Activated naive CD8-positive, alpha-beta T cell treated with anti-CD3 and anti-CD28 coated beads, Interleukin-2, amount 10 ng/mL, durations not matched to agents 7 days and 5 days (primary cell): ENCODE measurements at places on chromosomes 6 and 20. TPM values are rescaled to one million over a fixed set of nuclear protein-coding genes. Genes with fewer than 3 reads are reported as not detected.
A peak's percentile ranks its signal among the peaks of the same experiment; 100 is the strongest.

GRCh38 chr20:62236200-62236599 lies 2.1 kb upstream of the OSBPL2 start:
- no peaks in the 10 kb centered on the region for H3K27me3 ChIP-seq
- H3K27ac ChIP-seq = no peak overlapping the region
- peaks cover 15% of the 10 kb centered on the region for H3K4me1 ChIP-seq
- H3K36me3 ChIP-seq = no peaks in the 10 kb centered on the region
- no peak overlapping the region for H3K4me3 ChIP-seq
- no peak for DNase-seq

The NFATC2 gene
- total RNA-seq = 62.3 TPM

GRCh38 chr6:169957351-169957963 lies 206.0 kb downstream of the ERMARD start:
- DNase-seq = peak; percentile 24
- H3K4me3 ChIP-seq = no peak overlapping the region
- peaks cover 18% of the 10 kb centered on the region for H3K4me1 ChIP-seq
- peaks cover 22% of the 10 kb centered on the region for H3K27me3 ChIP-seq

DNA sequence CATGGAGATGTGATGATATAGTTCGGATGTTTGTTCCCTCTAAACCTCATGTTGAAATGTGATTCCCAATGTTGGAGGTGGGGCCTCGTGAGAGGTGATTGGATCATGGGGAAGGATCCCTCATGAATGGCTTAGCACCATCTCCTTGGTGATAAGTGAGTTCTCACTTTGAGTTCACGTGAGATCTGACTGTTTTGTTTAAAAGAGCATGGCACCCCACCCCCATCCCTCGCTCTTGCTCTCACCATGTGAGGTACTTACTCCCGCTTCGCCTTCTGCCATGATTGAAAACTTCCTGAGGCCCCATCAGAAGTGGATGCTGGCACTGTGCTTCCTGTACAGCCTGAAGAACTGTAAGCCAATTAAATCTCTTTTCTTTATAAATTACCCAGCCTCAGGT lies 10.9 kb downstream of the SLC32A1 start:
- H3K36me3 ChIP-seq = no peaks in the 10 kb centered on the region
- no peak overlapping the region for H3K4me3 ChIP-seq

- H3K27ac ChIP-seq = no peak overlapping the region
- peaks cover 6% of the 10 kb centered on the region for H3K27me3 ChIP-seq
- DNase-seq = no peak
- H3K4me3 ChIP-seq = no peak overlapping the region
Measured at GRCh38 chr6:1062786-1063545, 248.9 kb upstream of the FOXQ1 start.

The STX11 gene
- total RNA-seq = 11.1 TPM

The ERVFRD-1 gene
- not detected for total RNA-seq

The GSTA3 gene
- total RNA-seq = not detected

DNA sequence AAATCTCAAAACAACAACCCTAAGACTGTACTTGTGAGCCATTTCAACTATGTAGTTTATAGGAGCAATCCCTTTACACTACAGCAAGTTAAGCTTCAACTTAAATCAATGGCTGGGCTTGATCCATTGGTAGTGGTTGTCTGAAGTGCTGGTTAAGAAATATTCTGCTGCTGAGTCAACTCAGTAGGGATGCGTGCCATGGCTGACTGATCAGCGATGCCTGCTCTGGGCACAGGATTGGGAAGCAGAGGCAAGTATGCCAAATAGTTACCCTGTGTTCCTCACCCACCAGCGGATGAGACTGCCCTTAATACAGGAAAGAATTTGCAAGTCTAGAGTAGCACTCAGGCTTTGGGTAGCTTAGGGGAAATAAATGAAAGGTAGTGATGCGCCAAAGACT lies 41.5 kb downstream of the GCM1 start:
- H3K4me3 ChIP-seq = no peak overlapping the region
- no peaks in the 10 kb centered on the region for H3K27me3 ChIP-seq
- no peak for DNase-seq
- peaks cover 12% of the 10 kb centered on the region for H3K4me1 ChIP-seq
- peaks cover 4% of the 10 kb centered on the region for H3K36me3 ChIP-seq
- no peak overlapping the region for H3K27ac ChIP-seq

The UBE2C gene
- 153 TPM for total RNA-seq

- H3K27me3 ChIP-seq = no peaks in the 10 kb centered on the region
- DNase-seq = no peak
- no peaks in the 10 kb centered on the region for H3K36me3 ChIP-seq
- no peak overlapping the region for H3K27ac ChIP-seq
- H3K4me3 ChIP-seq = no peak overlapping the region
- no peaks in the 10 kb centered on the region for H3K4me1 ChIP-seq
Measured at GRCh38 chr20:61835301-61835700, 230.4 kb downstream of the TAF4 start.

DNA sequence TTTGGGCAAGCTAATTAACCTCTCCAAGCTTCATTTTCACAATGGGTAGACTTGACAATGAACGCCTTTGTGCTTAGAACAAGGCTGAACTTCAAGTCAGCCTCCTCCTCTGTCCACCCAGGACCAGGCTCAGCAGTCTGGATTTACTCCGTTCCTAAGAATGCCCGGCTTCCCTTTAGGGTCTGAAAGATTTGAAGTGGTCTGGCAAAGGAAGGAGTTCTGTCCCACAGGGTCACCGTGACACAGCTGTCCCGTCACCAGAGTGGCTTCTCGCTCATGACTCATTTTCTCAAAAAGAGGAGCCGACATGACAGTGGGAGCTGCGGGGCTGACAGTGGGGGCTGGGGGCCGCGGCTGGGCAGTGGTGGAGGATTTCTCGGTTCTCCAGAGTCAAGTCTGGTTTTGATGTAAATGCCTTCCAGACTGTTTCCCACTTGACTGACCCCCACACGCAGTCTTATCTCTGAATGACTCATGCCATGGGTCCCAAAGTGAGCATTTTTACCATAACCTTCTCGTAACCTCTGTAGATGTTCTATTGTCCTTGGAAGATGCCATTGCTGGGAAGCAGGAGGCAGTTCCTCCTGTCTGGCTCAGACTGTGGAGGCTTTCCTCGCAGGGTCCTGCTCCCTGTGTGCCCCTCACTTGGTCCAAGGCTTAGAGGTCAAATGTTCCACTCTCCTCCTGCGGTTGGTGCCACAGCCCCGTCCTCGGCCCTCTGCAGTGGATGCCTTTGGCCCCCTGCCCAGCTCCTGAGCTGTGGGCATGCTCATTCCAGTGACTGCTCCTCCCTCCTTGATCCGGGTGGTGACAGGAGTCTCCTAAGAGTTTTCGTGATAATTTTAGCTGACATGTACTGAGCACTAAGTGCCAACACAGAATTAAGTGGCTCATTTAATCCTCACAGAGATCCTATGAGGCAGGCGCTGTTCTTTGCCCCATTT lies 253.1 kb downstream of the FNDC1 start:
- no peaks in the 10 kb centered on the region for H3K27me3 ChIP-seq
- no peak for DNase-seq
- H3K27ac ChIP-seq = no peak overlapping the region
- H3K36me3 ChIP-seq = no peaks in the 10 kb centered on the region
- no peaks in the 10 kb centered on the region for H3K4me1 ChIP-seq
- H3K4me3 ChIP-seq = no peak overlapping the region

The PAK5 gene
- total RNA-seq = not detected

GRCh38 chr20:58432186-58432954 lies 43.3 kb downstream of the VAPB start:
- H3K4me1 ChIP-seq = peaks cover 37% of the 10 kb centered on the region
- no peaks in the 10 kb centered on the region for H3K27me3 ChIP-seq
- no peak overlapping the region for H3K27ac ChIP-seq
- H3K4me3 ChIP-seq = no peak overlapping the region
- no peak for DNase-seq

The MICB gene
- 41.5 TPM for total RNA-seq

The KIF6 gene
- not detected for total RNA-seq

DNA sequence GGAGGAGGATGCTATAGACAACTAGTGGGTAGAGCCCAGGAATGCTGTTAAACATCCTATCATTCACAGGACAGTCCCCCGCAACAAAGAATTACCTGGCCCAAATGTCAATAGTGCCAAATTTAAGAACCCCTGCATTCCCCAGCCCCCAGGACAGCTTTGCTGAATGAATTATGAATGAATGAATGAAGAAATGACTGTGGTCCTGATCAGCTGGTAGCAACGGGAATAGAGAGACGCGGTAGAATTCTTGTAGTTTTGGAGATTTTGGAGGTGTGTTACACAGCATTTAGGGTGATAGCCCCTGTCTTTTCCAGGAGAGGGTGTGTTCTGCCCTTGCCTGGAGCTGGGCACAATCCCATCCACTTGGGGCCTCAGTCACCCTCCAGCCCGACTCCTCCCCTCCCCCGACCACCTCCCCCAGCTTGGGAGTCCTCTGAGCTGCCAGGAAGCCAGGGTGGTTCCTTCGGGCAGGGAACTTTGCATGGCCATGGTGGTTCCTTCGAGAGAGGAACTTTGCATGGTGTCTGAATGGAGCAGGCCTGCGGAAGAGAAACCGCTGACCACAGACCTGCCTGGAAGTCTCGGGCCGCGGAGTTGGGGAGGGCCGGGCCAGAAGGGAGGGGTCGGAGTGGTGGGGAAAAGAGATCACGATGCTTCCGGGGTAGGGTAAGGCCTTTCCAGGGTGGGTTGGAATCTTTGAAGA lies 1.0 kb upstream of the HCK start:
- H3K4me3 ChIP-seq = peak overlapping the region; percentile 54
- H3K36me3 ChIP-seq = no peaks in the 10 kb centered on the region
- DNase-seq = no peak

The HTR1B gene
- total RNA-seq = not detected

The BICRAL gene
- total RNA-seq = 29.6 TPM

The EYS gene
- not detected for total RNA-seq

DNA sequence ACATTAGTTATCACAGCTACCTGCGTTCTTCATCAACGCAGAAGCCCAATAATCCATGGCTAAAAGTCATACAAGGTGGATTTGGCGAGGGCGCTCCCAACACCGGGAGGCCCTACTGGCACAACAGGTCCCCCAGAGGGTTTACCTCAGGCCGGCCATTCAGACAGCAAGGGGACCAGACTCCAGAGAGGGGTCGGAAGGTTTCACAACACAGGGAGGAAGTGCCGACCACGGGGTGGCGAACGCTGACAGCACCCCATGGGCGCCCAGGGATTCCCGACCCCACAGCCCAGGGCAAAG lies 1515.9 kb upstream of the DEFB115 start:
- H3K27ac ChIP-seq = no peak overlapping the region
- no peaks in the 10 kb centered on the region for H3K4me1 ChIP-seq

DNA sequence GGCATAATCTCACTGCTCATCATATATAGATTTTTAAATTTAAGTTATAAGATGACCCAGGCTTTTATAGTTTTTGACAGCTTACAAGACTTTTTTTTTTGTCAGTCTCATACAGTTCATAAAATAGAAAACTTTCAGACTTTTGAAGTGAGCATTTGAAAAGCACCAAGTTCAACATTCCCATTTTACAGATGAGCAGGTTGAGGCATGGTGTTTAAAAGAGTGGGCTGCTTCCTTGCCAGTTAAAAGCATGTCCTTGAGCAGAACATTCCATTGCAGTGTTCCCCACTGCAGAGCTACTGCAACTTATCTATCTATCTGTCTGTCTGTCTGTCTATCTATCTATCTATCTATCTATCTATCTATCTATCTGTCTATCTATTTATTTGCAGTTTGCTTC lies 86.8 kb downstream of the GFRA4 start:
- peaks cover 3% of the 10 kb centered on the region for H3K36me3 ChIP-seq
- H3K27ac ChIP-seq = no peak overlapping the region
- no peak overlapping the region for H3K4me3 ChIP-seq
- peaks cover 6% of the 10 kb centered on the region for H3K4me1 ChIP-seq
- H3K27me3 ChIP-seq = no peaks in the 10 kb centered on the region

The WFDC2 gene
- not detected for total RNA-seq

The XPO5 gene
- 46.1 TPM for total RNA-seq

DNA sequence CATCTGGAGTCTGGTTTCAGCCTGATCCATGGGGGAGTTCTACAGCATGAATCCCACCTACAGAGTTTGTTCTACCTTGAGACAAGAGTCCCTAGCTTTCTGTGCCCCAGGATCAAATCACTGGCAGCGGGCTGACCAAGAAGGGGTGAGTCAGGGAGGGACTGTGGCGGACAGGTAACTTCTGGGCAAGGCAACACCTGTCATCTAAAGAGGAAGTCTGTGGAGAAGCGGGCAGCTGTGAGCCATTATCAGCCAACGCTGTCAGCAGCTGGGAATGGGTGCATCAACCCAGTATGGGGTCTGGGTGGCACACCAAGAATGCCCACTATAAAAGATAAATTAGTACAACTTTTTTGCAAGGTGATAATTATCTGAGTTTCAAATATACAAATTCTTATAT lies 45.9 kb downstream of the UBE3D start:
- no peaks in the 10 kb centered on the region for H3K4me1 ChIP-seq
- H3K27ac ChIP-seq = no peak overlapping the region
- peaks cover 24% of the 10 kb centered on the region for H3K36me3 ChIP-seq
- H3K27me3 ChIP-seq = no peaks in the 10 kb centered on the region

- no peak overlapping the region for H3K4me3 ChIP-seq
- no peak for DNase-seq
- H3K27ac ChIP-seq = no peak overlapping the region
- no peaks in the 10 kb centered on the region for H3K4me1 ChIP-seq
- H3K27me3 ChIP-seq = peaks cover 18% of the 10 kb centered on the region
- no peaks in the 10 kb centered on the region for H3K36me3 ChIP-seq
Measured at GRCh38 chr6:40290816-40291215, 296.3 kb downstream of the LRFN2 start.

- peak overlapping the region; percentile 23 for H3K4me3 ChIP-seq
- peaks cover 13% of the 10 kb centered on the region for H3K27me3 ChIP-seq
- no peak overlapping the region for H3K27ac ChIP-seq
- no peak for DNase-seq
- peaks cover 17% of the 10 kb centered on the region for H3K4me1 ChIP-seq
Measured at GRCh38 chr6:35148167-35148741, 7.1 kb upstream of the TCP11 start.

DNA sequence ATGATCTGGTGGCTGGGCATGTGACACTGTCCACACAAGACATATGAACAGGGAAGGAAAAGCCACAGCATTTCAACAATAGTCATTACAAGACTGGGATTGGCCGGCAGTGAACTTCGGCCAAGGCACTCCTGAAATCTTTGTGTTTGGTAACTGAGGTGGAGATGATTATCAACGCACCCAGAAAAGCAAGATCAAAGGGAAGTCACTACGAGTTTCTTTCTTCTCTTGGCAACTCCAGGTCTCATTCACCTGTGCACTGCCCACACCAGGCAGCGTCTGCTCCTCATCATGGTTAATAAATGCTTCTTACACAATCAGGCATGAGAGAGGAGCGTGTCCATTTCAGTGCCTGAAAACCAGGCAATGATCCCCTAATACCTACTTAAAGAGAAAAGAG lies 20.5 kb upstream of the FOXC1 start:
- peaks cover 21% of the 10 kb centered on the region for H3K27me3 ChIP-seq
- no peak for DNase-seq
- H3K4me1 ChIP-seq = no peaks in the 10 kb centered on the region
- H3K4me3 ChIP-seq = no peak overlapping the region
- no peaks in the 10 kb centered on the region for H3K36me3 ChIP-seq

DNA sequence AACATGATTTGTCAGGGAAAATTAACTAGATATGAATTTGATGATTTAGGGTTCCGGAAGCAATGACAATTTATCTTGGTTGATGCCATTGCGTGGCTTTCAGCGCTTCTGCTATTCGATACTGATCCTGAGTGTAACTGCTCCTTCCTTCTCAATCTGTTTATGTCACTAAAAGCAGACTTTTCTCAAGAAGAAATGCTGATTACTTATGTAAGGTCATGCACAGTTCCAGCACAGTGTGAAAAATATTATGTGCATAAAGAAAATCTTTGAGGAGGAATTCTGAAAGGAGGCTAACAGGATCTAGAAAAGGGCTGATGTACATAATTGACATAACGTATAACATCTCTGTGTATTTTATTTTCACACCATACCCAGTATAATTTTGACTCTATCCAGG lies 336.6 kb downstream of the PACRG start:
- no peaks in the 10 kb centered on the region for H3K36me3 ChIP-seq
- DNase-seq = no peak
- H3K4me3 ChIP-seq = no peak overlapping the region
- no peaks in the 10 kb centered on the region for H3K27me3 ChIP-seq
